Endothelial cell (in vitro differentiated cells): ENCODE measurements at places on chromosomes 1 and 21.

DNA sequence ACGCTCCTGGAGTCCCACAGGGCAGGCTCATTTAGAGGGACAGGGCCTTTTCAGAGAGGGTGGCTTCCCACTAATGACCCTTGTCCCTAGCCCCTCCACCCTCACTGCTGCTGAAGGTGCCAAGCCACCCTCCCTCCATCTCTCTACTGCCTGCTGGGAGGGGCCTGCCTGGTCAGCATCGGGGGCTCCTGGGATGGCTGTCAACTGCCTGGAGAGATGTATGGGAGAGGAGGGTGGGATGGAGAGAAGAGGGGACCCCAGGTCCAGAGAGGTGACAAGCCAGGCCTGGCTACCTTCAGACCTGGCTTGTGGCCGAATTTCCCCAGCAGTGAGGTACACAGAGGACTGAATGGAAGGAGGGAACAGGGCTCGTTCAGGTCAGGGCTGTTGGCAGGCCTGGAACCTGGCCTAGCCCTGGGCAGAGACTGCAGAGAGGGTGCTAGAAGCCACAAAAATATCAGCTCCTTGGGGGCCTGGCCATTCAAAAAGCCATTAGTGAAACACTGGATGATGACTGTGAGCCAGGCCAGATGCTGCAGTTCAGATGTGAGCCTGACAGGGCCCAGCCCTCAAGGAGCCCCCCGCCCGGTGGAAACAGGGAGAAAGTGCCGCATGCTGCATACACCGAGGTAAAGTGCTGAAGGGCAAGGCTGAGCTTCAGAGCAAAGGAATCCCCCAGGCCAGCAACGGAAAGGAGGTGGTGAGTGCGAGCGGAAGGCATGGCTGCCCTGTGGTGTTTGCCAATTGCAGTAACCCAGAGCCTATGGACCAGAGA is 20.0 kb downstream of the MMEL1 start:
- DNase-seq: no peak
- no peaks in the 10 kb centered on the region for H3K4me1 ChIP-seq
- H3K27me3 ChIP-seq: peaks cover 8% of the 10 kb centered on the region
- no peak overlapping the region for H3K4me3 ChIP-seq

- H3K4me1 ChIP-seq: peaks cover 7% of the 10 kb centered on the region
- peaks cover 11% of the 10 kb centered on the region for H3K27me3 ChIP-seq
- peak; percentile 43 for DNase-seq
- peaks cover 13% of the 10 kb centered on the region for H3K36me3 ChIP-seq
- H3K4me3 ChIP-seq: peak overlapping the region; percentile 99
These were observed 376 bp downstream of the SF3A3 start for GRCh38 chr1:37989361-37989930.

DNA sequence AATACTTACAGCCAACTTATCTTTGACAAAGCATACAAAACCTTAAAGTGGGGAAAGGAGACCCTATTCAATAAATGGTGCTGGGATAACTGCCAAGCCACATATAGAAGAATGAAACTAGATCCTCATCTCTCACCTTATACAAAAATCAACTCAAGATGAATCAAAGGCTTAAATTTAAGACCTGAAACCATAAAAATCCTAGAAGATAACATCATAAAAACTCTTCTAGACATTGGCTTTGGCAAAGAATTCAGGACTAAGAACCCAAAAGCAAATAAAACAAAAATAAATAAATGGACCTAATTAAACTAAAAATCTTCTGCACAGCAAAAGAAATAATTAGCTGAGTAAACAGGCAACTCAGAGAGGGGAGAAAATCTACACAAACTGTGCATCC is 335.6 kb upstream of the PBX1 start:
- H3K27me3 ChIP-seq: peaks cover 4% of the 10 kb centered on the region
- H3K4me3 ChIP-seq: no peak overlapping the region
- H3K4me1 ChIP-seq: no peaks in the 10 kb centered on the region
- no peak for DNase-seq
- H3K36me3 ChIP-seq: no peaks in the 10 kb centered on the region
- no peak overlapping the region for H3K27ac ChIP-seq

GRCh38 chr1:83828456-83828855 is 170.5 kb downstream of the TTLL7 start:
- H3K27ac ChIP-seq: no peak overlapping the region
- no peak for DNase-seq
- no peaks in the 10 kb centered on the region for H3K27me3 ChIP-seq
- H3K36me3 ChIP-seq: no peaks in the 10 kb centered on the region
- H3K4me3 ChIP-seq: no peak overlapping the region
- no peaks in the 10 kb centered on the region for H3K4me1 ChIP-seq

- no peak overlapping the region for H3K4me3 ChIP-seq
- no peaks in the 10 kb centered on the region for H3K36me3 ChIP-seq
- H3K4me1 ChIP-seq: no peaks in the 10 kb centered on the region
- no peak overlapping the region for H3K27ac ChIP-seq
- no peak for DNase-seq
- H3K27me3 ChIP-seq: no peaks in the 10 kb centered on the region
These were observed 315.0 kb upstream of the LRRC7 start for GRCh38 chr1:69252696-69253095.
